ENCODE measurements at places on chromosomes 12 and 14.

DNA sequence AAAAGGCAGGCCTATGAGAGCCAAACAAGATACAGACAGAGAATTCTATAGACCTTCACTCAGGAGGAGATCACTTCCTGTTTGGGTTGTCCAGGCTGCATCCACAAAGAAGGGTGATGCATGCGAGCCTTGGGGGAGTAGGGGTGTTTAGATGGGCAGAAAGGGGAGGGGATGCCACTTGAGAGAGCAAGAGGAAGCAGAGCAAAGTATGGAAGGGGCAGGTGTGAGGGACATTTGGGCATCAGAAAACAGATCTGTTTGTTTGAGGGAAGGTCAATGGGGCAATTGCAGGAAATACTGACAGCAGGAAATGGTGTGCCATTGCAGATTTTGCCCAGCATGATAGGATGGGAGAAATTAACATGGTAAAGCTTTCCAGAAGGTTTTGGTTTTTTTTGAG, 146.4 kb upstream of the FOXN3 start:
- DNase-seq = no peak

GRCh38 chr14:24060984-24061913, 9.4 kb downstream of the CARMIL3 start:
- DNase-seq = no peak

GRCh38 chr14:20380681-20381080, 32.6 kb downstream of the TEP1 start:
- DNase-seq = no peak

DNA sequence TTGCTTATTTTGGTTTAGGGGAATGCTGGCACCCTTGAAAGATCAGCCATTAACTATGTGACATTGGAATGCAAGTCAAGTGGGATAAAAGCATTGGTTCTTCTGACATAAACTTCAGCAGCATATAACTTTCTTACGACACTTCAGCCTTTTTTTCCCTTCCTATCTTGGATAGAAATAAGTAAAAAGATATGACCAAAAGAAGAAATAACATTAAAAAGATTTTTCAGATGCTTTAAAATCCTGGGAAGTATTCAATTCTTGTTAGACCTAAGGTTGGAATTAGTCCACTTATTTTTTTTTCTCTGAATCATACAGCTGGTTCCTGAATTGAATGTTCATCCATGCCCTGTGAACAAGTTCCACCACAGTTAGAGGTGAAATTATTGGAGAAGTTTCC, 85.6 kb upstream of the TSPAN8 start:
- no peak for DNase-seq

GRCh38 chr14:71632440-71632946, 299.7 kb upstream of the RGS6 start:
- no peak for DNase-seq

DNA sequence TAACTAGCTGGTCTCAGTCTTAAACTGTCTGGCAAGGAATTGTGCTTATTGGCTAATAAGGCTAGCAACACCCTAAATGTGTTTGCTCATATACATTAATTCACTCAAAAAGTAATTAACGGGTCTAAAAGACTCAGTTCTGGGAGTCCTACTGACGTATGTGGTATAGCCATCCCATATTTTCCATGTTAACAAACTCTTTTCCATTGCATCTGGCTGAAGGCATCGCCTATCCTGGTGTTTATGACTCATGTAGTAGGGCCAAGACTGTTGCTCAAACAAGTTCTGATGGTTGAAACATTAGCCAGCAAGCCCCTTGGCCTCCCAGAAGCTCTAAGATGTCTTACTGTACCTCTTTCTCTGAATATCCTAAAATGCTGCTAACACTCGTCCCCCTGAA, 98.5 kb downstream of the PHLDA1 start:
- DNase-seq = no peak

GRCh38 chr14:75531256-75531655, 9.0 kb downstream of the BATF start:
- no peak for DNase-seq

GRCh38 chr12:56634837-56635791, 5.0 kb upstream of the BAZ2A start:
- DNase-seq = no peak

GRCh38 chr14:103517721-103518421, 4.8 kb downstream of the CKB start:
- DNase-seq = no peak

DNA sequence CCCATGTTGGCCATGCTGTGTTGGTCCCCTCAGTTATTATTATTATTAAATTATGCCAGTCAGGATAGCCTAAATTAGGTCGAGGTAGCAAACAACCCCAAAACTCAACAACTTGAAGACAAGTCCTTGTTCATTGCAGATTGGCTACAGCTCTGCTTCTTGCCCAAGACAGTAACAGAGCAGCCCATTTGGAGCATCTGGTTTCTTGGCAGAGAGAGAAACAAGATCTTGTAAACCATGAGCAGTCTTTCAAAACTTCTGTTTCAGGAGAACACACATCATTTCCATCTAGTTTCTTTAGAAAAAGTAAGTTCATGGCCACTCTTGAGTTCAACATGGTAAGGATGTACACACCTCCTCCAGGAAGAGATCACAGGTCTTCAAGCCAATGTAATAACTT, 52.3 kb downstream of the E2F7 start:
- DNase-seq = no peak

GRCh38 chr14:73239393-73240241, 2.3 kb downstream of the PAPLN start:
- DNase-seq = no peak

DNA sequence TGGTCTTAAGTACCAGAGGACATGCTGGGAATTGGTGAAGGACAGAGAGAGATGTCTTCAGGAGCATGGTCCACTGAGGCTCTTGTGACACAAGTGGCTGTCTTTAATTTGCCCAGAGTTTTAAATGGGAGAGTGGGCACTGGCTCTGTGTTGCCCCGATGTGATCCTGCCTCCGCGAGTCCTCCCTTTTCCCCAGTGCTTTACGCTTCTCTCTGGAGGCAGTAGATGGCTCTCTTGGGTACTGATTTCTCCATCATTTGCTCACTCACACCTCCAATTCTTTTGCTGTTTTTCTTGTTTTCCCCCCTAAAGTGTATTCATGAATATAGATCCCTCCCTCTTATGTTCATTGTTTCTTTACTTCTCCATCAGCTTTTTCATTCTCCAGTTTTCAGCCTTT, 74.3 kb downstream of the EMP1 start:
- DNase-seq = no peak

DNA sequence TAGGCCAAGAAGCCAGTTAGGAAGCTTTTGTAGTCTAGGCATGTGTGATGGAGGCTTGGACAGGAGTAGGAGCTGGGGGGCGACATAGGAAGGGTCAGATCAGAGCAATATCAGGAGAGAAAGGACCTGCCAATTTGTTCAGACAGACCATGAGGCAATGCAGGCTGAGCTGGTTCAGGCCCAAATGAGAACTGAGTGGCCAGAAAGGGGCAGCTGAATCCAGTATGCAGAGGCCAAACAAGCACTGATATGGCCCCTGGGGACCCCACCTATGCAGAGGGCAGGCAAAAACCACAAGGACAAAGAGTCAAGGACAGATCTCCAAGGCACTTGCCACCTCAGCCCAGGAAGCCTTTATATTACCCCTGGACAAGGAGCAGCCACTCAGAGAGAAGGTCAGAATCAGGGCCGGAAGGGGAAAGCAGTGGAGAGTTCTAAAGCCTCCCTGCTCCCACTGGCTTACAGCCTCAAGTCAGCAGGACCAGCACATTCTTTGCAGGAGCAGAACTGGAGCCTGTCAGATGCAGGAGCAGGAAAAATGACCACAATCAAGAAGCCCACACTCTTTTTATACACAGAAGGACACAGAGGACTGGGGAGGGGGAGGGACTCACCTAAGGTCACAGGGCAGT, 37.2 kb downstream of the CLMN start:
- no peak for DNase-seq

DNA sequence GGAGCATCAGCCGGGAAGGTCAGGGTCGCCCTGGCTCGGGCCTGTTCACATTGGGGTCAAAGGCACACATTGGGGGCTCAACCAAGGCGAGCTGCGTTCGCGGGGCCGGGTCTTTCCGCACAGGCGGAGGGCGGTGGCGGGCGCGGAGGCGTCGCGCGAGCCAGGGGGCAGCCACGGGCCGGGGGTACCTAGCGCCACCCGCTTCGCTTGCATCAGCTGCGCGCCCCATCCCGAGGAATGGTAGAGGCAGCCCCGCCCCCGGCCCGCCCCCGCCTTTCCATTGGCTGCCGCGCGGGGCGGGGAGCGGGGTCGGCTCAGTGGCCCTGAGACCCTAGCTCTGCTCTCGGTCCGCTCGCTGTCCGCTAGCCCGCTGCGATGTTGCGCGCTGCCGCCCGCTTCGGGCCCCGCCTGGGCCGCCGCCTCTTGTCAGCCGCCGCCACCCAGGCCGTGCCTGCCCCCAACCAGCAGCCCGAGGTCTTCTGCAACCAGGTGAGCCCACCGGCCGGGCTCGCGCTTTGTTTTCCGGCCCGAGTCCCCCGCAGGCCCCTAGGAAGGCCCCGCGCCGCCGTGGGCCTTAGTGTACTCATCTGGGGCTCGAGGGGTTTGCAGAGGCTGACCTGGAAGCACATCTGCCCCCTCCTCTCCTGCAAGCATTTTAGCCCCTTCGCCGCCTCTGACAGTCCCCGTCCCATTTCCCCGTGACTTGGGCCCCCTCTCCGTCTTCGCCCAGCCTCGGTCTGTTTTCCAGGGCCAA, at the start of gene ALDH2:
ALDH2 (plus strand) TSS at position 326 of the 754 bp plus-strand sequence; CDS start at position 376, 50 bp downstream.
- no peak for DNase-seq

- DNase-seq = no peak
These were observed 61.2 kb upstream of the BCL11B start for GRCh38 chr14:99333214-99333613.

- DNase-seq = no peak
These were observed 23.1 kb upstream of the C12orf42 start for GRCh38 chr12:103518899-103519298.

DNA sequence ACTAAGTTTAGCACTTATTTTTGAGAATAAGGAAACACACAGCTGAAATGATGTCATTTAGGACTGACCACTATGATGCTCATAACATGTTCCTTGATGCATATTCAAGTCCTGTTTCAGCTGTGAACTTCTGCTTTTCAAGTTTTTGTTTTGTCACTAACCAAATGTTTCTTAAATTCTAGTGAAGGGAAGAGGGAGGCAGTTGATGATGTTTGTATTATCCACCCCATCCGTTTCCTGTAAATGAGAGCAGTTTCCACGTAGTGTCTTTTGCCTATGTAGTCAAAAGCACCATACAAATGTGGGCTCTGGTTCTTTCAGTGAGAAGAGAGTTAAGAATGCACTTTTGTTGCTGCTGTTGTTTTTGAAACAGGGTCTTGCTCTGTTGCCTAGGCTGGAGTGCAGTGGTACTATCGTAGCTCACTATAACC, 491.8 kb downstream of the PCNX1 start:
- no peak for DNase-seq

GRCh38 chr12:67045650-67046049, 223.5 kb upstream of the CAND1 start:
- DNase-seq = no peak

- no peak for DNase-seq
These were observed at the start of gene CLIP1 for GRCh38 chr12:122421821-122422729. Gene CLIP1, minus strand, starts transcription at chr12:122422669. Its CDS starts 42,217 bp downstream, at chr12:122380452.

GRCh38 chr12:117875744-117876435, 92.9 kb downstream of the KSR2 start:
- DNase-seq = no peak

- no peak for DNase-seq
These were observed 22.2 kb downstream of the COX8C start for GRCh38 chr14:93368996-93369712.

GRCh38 chr14:55336162-55336561, 64.9 kb downstream of the FBXO34 start:
- DNase-seq = no peak

DNA sequence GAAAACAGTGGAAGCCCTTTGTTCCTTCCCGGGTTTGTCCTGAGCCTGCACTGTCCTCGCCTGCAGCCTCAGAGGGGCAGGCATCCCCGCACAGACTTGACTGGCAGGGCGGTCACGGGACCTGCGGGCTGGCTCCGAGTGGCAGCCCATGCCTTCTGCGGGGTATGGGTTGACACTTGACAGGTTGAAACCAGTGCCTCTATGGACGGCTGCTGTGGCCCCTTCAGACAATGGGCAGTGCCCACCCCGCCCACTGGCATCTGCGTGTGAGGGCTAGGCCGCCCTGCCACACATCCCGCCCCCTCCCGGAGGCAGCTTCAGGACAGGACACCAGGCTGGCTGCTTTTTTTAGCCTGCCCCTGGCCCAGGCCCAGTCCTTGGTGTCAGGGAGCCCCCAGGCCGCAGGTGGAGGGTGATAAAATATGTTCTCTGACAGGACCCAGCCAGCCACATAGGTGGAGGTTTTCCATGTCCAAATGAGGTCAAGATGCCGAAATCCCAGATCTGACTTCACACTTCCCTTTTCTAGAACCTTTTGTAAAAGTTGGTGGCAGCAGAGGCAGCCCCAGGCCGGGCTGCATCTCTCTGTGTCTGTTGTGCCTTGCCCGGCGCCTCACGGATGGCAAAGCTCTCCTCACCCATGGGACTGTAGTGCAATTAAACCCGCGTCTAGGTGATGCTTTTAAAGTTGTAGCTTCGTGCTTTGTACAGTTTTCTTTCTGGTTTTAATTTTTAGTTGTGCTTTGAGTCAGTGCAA, 10.0 kb downstream of the ANKRD9 start:
- no peak for DNase-seq

- no peak for DNase-seq
These were observed 24.7 kb downstream of the GALNT4 start for GRCh38 chr12:89499857-89500256.

All from thoracic aorta (tissue), 2 donors.